ENCODE measurements at places on chromosomes 4 and X.

DNA sequence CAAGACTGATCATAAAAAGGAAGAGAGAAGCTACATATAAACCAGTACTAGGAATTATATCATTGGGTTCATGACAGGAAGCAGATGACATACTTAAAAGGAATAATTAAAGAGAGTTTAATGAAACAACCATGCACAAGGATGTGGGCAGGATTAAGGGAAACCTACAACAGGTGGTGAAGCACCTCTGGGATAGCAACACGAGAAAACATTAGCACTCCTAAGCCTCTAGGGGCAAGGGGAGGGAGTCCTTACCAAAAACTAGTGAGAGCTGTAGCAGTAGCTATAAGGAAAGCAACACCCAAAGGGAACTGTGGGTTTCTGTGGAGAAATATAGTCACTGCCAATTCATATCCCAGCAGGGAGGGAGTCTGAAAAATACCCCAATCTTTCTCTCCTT, 7.2 kb upstream of the THOC2 start:
- DNase-seq: no peak

- no peak for DNase-seq
Measured at GRCh38 chr4:163284304-163284703, 48.1 kb downstream of the NPY1R start.

DNA sequence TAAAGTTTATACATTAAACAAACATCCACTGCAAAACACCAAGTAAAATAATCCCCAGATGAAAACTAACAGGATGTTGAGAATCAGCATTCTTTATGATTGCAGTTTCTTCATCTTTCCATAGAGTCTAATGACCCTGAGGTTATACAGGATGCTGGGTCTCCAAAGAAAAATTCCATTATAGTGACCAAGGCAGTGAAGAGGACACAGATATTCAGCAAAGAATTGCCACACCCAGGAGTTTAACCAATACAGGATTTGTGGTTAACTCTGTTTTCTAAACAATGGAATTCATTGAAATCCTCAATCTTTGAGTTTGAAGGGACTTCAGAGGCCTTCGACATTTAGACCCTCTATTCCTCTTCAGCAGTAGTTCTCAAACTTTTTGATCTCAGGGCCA, 76.2 kb upstream of the ESX1 start:
- DNase-seq: no peak

DNA sequence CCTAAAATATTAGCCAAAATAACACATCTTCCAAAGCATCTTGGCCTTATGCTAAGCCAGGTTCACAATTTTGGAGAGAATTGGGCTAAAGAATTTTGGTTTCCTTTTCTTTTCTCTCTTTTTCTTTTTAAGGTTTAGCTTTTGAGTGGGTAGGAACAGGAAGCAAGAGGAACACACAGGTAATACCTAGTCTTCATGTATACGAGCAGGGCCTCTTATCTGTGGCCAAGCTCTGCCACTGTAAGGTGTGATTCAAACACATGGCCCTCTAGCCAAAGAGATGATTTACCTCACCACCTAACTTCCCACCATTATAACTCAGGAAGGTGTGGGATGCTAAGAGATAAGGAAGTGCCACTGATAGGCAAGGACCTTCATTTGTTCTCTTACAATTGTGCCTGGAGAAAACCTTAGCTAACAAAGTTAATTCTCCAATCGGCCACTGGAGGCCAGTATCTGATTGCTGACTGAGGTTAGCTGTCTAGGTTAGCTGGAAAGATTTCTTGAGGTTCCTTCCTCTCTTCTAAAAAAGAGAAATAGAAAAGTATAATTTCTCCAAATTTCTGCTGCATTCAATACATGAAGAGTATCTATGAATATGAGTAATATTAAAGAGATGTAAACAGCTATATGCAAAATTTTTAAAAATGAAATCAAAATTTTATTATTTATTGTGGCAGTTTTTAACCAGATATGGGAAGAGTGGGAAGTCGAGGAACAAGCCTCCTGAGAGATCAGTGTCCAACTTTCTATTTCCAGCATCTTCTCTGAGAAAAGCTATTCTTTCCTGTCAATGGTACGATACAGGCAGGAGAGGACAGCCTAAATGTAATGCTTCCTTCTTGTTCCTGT, 30.1 kb upstream of the BBS7 start:
- DNase-seq: peak; percentile 71
